Activated CD4-positive, alpha-beta T cell treated with anti-CD3 and anti-CD28 coated beads, Interleukin-2, amount 10 ng/mL, durations not matched to agents 7 days and 5 days (primary cell): ENCODE measurements at places on chromosomes 4 and X. TPM values are rescaled to one million over a fixed set of nuclear protein-coding genes. Genes with fewer than 3 reads are reported as not detected.

The PAGE1 gene
- not detected for total RNA-seq

The ARSH gene
- not detected for total RNA-seq

The EREG gene
- not detected for total RNA-seq

The DIPK2B gene
- not detected for total RNA-seq

The LINC00632 gene
- 14.3 TPM for total RNA-seq

The TLR3 gene
- 1.7 TPM for total RNA-seq

The OTC gene
- total RNA-seq = not detected
